ENCODE measurements at places on chromosomes 12 and 14.

GRCh38 chr14:56044196-56044595 is 74.0 kb upstream of the PELI2 start:
- no peak for DNase-seq

DNA sequence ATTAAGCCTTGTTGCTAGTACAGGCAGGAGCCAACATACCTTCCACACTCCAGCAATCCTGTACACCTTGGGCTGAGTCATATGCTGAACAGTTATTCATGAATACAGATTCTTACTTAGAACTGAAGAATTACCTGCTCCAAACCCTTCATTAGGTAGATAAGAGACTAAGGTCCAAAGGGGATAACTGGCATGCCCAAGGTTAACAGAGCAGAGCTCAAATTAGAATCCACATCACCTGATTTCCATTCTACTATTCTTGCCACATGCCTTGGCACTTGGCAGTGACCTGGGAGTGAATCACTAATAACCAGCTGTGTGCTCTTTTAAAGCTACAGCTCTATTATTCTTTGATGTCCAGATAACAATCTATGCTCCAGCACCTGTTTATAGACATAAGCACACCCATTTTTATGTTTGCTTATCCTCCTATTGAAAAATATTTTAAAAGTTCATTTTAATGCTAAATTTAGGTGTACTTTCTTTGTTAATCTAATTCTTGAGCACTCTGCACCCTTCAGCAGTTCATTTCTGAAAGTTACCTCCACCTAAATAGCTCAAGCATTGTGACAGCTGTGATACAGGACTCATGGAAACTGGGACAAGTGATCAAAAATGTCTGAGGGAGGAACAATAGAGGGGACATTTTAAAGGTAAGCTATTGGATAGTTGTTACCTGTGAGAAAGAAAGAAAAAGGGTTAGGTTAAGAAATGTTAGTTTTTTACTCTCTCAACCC is 19.4 kb downstream of the LPCAT3 start:
- DNase-seq: no peak

DNA sequence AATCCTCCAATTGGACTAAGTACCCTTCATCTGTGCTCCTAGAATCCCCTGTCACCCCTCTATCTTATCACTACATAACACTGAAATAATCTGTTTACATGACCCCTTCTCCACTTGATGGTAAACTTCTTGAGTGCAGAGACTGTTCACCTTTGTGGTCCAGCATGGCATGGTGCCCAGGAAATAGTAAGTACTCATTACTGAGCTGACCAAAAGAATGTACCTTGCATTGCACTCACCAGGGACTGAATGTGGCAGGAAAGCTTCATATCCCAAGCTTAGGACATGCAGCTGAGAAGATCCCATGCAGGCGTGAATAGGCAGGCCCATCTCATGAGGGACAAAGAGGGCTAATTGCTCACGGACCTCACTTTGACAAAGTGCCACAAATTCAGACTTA is 1.4 kb upstream of the GARIN2 start:
- DNase-seq: no peak

- no peak for DNase-seq
Observed at GRCh38 chr12:69334158-69334557, 14.0 kb upstream of the LYZ start.

GRCh38 chr14:105014631-105015030 is 6.3 kb downstream of the CDCA4 start:
- no peak for DNase-seq

DNA sequence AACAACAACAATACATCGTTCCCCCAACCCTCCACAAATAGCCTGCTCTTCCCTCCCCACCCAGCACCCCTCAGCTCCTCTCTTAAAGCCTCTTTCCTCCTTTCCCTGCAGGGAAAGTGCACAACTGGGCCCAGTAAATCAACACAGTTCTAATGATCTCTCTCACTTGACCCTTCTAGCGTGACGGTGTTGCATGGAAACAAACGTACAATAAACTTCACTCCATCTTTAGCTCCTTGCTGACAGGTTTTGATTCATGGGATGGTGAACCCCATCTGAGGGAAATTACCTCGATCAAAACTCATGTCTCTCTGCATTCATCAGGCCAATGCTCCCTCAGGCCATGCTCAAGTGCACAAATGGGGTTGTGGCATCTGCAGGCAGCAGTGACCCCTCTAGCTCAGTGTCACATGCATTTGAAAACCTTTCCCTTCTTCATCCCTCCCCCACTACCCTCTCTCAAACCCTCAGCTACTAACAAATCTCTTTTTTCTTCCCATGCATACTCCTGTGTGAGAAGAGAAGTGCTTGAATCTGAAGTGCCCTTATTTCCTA is 22.9 kb downstream of the GDF11 start:
- DNase-seq: no peak

- DNase-seq: no peak
Observed at GRCh38 chr12:116380108-116380507, 102.6 kb upstream of the MED13L start.

DNA sequence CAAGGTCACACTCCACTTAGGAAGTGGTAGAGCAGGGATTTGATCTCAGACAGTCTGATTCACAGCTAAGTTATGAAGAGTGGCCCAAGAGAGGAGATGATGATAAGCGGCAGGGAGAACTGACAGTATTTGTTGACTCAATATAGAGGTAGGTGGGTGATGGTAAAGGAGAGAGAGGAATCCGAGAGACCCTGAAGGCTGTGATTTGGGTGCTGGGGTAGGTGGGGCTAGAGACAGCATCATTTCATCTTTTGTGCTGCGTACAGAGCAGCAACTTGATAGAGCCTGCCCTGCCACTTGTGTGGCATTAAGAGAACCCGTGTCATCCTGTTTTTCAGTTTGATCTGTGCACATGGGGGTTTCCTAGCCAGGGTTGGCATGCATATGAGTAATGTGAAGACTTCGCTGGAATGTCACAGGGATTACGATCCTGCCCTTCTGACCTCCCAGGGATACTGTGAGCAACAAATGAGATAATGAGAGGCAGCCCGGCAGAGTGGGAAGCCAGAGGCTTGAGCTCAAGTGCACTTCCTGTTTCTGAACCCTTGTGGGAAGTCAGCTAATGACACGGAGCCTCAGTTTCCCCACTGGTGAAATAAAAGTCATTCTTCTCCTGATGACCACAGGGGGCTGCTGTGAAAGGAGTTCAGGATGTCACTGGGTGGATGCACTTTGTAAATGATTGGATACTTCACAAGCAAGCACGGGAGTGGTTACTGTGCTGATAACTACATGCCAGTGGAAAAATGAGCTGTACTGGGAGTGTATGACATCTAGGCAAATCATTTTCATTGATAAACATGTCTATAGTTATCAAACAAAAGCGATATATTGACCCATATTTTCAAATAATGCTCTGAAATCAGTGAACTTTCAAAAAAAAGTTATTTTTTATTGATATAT is 59.5 kb upstream of the IGF1 start:
- DNase-seq: no peak
